Umbilical cord (tissue), 2 donors: ENCODE measurements at places on chromosomes 4 and X. TPM values are rescaled to one million over a fixed set of nuclear protein-coding genes. Genes with fewer than 3 reads are reported as not detected.

Gene ADH7
- total RNA-seq: 2.4 TPM

DNA sequence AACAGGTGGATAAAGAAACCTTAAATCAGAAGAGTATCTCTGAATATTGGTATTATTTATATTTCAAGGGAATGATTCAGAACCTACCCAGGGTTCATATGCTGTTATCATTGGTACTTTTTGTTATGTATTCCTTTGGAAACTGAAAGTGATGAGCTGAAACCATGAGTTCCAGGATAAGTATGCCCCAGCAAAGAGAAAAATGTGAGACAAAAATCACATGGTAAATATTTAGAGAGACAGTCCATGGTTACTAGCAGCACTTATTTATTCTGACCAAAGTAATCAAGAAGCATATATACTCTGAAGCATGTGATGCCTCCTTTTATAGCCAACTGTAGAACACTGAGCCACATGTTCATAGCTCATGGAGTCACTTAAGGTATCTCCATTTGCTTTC is 277.7 kb downstream of the ARAP2 start:
- no peak for DNase-seq

GRCh38 chrX:97909245-97909644 is 1025.5 kb downstream of the RPA4 start:
- DNase-seq: no peak

Gene UGT2B17
- total RNA-seq: not detected
